ENCODE measurements at places on chromosomes 6 and 20. TPM values are rescaled to one million over a fixed set of nuclear protein-coding genes. Genes with fewer than 3 reads are reported as not detected.

- H3K27me3 ChIP-seq: no peaks in the 10 kb centered on the region
- H3K4me3 ChIP-seq: no peak overlapping the region
- H3K36me3 ChIP-seq: no peaks in the 10 kb centered on the region
- DNase-seq: no peak
- H3K27ac ChIP-seq: no peak overlapping the region
- no peaks in the 10 kb centered on the region for H3K4me1 ChIP-seq
Measured at GRCh38 chr6:37261198-37261597, 3.3 kb upstream of the TMEM217 start.

DNA sequence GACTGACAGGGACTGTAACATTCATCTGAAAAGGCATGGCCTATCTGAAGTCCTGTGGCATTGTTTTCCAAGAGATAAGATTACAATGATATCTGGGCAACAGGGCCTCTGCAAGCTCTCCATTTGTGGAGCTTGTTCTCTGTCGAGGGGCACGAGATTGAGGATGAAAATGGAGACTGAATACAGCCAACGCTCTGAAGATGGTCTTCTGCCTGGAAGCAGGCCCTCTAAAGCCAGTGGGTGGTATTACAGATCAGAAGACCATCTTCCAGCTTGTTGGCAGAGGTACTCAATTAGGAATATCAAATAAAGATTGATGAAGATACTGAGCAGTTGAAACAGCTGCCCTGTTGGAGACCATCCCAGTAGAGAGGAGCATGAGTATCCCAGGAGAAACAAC, 288.2 kb downstream of the CENPW start:
- no peak overlapping the region for H3K4me3 ChIP-seq
- no peaks in the 10 kb centered on the region for H3K27me3 ChIP-seq
- no peak overlapping the region for H3K27ac ChIP-seq
- H3K4me1 ChIP-seq: peaks cover under 1% of the 10 kb centered on the region

DNA sequence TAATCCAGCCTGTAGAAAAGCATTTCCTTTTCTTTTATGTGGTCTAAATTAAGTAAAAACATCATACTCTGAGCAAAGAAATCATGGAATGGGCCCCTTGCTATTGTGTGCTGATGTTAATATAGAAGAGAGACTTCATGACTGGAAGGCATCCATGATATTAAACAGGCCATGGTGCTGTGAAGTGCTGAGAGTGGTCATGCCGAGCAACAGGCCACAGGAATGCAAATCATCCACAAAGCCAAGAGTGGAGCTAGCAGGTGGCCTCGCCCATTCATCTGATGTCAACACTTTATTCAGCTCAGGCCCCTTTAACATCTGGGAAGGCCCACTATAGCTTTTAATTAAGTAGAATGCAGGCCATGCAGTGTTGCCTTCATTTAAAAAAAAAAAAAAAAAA, 115.2 kb upstream of the HMGCLL1 start:
- no peaks in the 10 kb centered on the region for H3K36me3 ChIP-seq
- H3K27me3 ChIP-seq: no peaks in the 10 kb centered on the region
- DNase-seq: peak; percentile 51
- no peak overlapping the region for H3K4me3 ChIP-seq

DNA sequence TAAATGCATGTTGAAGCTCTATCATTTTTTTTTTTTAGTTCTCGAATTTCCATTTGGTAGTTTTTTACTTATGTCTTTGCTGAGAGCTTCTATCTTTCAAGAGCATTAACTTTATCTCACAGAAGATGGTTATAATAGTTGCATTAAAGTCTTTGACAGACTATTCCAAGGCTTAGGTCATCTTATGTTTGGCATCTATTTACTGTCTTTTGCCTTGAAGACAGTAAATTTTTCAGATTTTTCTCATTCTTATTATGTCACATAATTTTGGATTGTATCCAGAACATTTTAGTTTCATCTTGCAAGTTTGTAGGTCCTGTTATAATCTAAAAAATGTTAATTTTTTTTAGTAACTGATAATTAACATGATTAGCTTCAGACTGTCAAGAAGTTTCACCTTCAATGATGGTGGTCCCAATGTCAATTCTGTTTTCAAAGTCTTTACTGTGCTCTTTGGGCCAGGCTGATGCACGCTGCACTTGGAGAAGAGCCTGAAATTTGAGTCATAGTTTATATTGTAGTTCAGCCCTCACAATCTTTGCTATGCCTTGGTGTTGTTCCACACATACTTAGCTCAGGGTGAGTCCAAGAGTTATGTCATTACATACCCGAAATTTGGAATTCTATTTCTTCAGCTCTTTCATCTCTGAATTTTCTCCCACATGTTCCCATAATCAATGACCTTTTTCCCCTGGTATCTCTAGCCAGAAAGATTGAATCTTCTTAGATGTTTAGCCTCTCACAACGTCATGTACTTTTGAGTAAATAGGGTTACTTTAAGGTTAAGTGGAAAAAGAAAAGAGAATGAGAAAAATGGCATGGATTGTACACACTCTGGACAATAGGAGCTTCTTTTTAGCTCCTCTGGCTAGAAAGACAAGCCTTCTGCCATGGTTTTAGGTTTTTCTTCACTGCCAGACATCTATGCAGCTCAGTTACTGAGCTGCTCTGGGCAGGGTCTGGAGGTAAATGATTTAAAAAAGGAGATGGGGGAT, 110.3 kb upstream of the BTBD3 start:
- no peak for DNase-seq
- H3K36me3 ChIP-seq: no peaks in the 10 kb centered on the region
- H3K4me1 ChIP-seq: peaks cover 3% of the 10 kb centered on the region
- H3K27me3 ChIP-seq: no peaks in the 10 kb centered on the region

DNA sequence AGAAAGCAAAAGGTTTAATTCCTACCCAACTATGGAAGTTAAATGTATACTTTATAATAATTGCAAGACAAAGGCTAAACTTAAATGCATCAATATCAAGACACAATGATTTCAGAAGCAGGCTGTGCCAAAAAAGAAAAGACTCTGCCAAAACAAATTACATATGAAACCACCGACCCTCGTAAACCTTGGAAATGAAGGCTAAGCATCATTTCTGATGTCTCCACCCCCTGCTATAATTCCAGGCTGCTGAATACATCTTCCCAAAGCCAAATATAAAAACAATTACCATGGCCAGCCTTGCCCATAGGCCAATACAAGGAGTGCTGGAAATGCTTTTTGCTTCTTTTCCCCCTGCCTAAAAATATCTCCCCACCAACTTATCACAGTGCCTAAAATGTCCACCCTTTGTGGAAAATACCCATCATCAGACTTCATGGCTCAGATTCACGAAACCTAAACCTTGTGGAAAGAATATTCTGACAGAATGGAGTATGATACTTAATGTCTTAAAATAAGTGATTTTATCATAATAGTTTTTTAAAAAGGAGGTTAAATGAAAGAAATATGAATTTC, 37.4 kb downstream of the RCAN2 start:
- H3K4me3 ChIP-seq: no peak overlapping the region
- H3K4me1 ChIP-seq: no peaks in the 10 kb centered on the region
- H3K27me3 ChIP-seq: no peaks in the 10 kb centered on the region
- H3K27ac ChIP-seq: no peak overlapping the region
- no peak for DNase-seq

- H3K27ac ChIP-seq: no peak within 1 kb of the TSS
- DNase-seq: no peak
- no peak within 1 kb of the TSS for H3K4me3 ChIP-seq
Measured at GRCh38 chr20:45827030-45827652, at the start of gene TNNC2. Gene TNNC2, minus strand, starts transcription at chr20:45827312. Its CDS starts 64 bp downstream, at chr20:45827248.

The RNF8 gene
- 46.2 TPM for total RNA-seq

GRCh38 chr6:40722091-40722490, 134.9 kb upstream of the LRFN2 start:
- H3K4me1 ChIP-seq: peaks cover 4% of the 10 kb centered on the region
- H3K27ac ChIP-seq: no peak overlapping the region
- DNase-seq: no peak
- H3K27me3 ChIP-seq: no peaks in the 10 kb centered on the region
- no peak overlapping the region for H3K4me3 ChIP-seq
- H3K36me3 ChIP-seq: no peaks in the 10 kb centered on the region

DNA sequence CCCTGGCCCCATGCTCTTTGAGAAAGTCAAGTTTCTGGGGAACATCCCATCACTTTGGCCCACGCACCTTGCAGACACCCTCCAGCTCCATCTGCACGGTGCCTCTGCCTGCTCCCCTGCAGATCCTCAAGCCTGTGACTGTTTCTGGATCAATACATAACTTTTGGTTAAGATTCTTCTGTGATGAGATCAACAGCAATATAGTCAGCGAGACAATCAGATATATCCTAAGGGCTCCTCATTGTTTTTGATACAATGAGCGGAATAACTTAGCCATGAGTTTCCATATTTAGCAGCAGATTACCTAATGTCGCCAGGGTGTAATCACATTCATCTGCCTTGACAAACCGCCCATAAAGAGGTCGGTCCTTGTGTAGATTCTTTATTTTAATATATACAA, 109.3 kb upstream of the MTHFD1L start:
- no peak for DNase-seq
- no peaks in the 10 kb centered on the region for H3K4me1 ChIP-seq
- H3K27ac ChIP-seq: no peak overlapping the region
- H3K36me3 ChIP-seq: no peaks in the 10 kb centered on the region

DNA sequence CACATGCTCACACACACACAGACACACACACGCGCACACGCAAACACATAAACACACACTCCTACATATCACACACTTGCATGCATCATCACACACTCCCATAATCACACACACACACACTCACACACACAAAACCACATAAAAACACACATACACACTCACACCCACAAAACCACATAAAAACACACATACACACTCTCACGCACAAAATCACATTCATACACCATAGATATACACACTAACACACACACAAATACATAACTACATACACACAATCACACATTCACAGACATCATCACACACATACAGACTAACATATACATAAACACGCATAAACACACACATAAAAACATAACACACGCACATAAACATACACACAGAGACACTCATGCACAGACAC, 57.8 kb upstream of the QKI start:
- DNase-seq: no peak
- H3K4me3 ChIP-seq: no peak overlapping the region
- no peak overlapping the region for H3K27ac ChIP-seq
- H3K4me1 ChIP-seq: no peaks in the 10 kb centered on the region

The KIF6 gene
- 0.65 TPM for total RNA-seq

DNA sequence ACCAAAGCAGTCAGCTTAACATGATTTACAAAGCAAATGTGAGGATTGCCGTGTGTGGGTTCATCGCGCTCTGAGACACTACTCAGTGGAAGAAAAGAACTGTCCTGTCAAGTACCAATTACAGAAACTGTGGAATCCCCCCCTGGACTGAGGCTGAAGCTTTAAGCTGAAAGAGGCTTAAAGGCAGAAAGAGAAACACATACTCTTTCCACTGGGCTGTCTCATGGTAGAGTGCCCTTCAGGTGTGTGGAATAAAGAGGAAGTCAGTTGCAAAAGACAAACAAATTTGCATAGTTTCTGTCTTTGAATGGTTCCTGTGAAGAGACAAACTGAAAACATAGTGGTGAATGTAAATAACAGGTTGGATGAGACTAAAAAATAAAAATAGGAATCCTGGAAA, 560.4 kb upstream of the SYNCRIP start:
- H3K27me3 ChIP-seq: no peaks in the 10 kb centered on the region
- no peaks in the 10 kb centered on the region for H3K4me1 ChIP-seq
- H3K36me3 ChIP-seq: no peaks in the 10 kb centered on the region
- no peak overlapping the region for H3K4me3 ChIP-seq
- no peak for DNase-seq
- no peak overlapping the region for H3K27ac ChIP-seq

- H3K27me3 ChIP-seq: no peaks in the 10 kb centered on the region
- no peak overlapping the region for H3K27ac ChIP-seq
- no peak overlapping the region for H3K4me3 ChIP-seq
- H3K4me1 ChIP-seq: peaks cover 4% of the 10 kb centered on the region
- no peaks in the 10 kb centered on the region for H3K36me3 ChIP-seq
- DNase-seq: no peak
Measured at GRCh38 chr6:40472353-40472752, 114.8 kb downstream of the LRFN2 start.

DNA sequence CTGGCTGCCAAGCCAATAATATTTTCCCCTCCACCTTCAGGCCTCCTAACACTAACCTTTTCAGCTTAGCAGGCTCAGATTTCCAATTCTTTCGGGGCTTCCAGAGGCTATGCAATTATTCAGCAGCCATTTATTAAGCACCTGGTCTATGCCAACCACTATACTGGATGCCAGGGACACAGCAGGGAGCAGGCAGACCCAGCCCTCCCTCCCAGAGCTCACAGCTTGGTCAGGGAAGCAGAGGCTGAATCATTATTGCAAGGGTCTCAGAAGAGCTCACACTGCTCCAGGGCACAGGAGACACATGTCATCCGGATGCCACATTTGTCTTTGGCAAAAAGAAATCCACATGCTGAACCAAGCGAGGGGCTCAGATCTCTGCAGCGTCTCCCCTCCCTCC, 1.3 kb downstream of the BPIFB1 start:
- no peaks in the 10 kb centered on the region for H3K36me3 ChIP-seq
- no peaks in the 10 kb centered on the region for H3K4me1 ChIP-seq
- no peak for DNase-seq
- H3K27ac ChIP-seq: no peak overlapping the region
- no peak overlapping the region for H3K4me3 ChIP-seq

The OOEP gene
- total RNA-seq: not detected

DNA sequence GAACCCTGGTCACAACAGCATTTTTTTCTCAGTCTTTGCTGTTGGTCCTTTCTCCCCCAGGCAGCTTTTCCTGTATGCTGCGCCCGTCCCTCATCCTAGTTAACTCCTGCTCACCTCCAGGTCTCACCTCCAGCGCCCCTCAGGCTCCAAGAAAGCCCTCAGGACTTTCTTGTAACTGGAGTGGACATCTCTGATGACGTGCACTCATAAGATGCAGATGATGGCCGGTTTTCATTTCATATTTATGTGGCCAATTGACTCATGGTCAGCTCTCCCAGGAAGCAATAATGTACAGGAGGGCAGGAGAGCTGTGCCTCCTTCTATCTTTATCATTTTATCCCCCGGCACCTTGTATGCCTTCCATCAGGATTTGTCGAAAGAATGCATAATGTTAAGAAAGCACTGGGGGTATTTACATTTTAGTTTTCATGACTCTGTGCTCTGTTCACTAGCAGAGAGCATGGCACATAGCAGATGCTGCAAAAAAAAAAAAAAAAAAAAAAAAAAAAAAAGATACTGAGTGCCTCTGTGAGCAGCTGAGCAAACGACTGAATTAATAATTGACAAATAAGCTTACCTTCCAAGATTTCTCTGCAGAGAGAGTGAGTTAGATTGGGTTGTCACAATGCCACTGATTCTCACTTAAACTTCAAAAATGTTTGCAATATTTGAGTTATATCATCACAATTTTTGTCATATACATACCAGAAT, 170.2 kb downstream of the DOK5 start:
- DNase-seq: no peak
- H3K4me1 ChIP-seq: no peaks in the 10 kb centered on the region
- no peaks in the 10 kb centered on the region for H3K27me3 ChIP-seq
- H3K36me3 ChIP-seq: no peaks in the 10 kb centered on the region
- no peak overlapping the region for H3K4me3 ChIP-seq
- H3K27ac ChIP-seq: no peak overlapping the region

- no peak for DNase-seq
- H3K27me3 ChIP-seq: no peaks in the 10 kb centered on the region
- no peak overlapping the region for H3K4me3 ChIP-seq
- H3K36me3 ChIP-seq: no peaks in the 10 kb centered on the region
Measured at GRCh38 chr6:6880745-6881437, 226.9 kb upstream of the RREB1 start.

- no peak for DNase-seq
- peak overlapping the region; percentile 35 for H3K4me3 ChIP-seq
- peaks cover 21% of the 10 kb centered on the region for H3K4me1 ChIP-seq
- peaks cover 42% of the 10 kb centered on the region for H3K27me3 ChIP-seq
- no peak overlapping the region for H3K27ac ChIP-seq
Measured at GRCh38 chr20:64038565-64039292, 2.7 kb downstream of the C20orf204 start.
